ENCODE measurements at places on chromosomes 4 and X.

DNA sequence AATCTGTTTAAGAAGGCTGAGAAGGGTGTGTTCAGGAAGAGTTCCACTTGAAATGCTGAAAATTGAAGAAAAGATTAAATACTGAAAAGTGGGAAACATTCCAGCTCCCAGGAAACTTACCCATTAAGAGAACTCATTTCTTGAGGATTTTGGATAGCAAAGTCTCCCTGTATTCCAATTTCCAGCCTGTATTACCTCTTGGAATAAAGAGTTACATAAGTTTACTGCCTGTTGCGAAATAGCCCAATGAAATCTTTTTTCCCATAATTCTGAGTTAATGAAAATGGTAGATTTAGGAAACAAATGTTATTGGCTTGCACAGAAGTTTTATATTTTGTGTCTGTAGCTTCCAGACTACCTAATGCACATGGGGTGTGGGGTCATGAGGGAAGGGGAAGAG lies 12.0 kb downstream of the NHSL2 start:
- DNase-seq = no peak

DNA sequence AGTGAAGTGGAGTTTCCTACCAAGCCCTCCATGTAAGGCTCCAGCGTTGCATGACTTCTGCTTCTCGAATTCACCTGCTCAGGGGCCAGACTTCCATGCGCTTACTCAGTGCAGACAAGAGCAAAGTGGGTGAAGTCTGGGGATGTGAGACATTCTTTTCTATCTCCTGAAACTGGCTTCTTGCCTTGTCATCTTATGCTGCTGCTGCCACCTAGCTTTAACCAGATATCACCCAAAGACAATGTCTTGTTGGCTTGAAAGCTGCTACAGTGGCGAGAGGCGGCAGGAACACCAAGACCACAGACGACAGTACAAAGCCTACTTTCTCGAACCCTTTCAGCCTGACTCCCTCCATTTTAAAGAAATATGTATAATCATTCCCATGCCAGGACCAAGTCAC lies 103.6 kb upstream of the ADGRG2 start:
- DNase-seq = peak; percentile 0

GRCh38 chrX:16239211-16239610 lies 71.9 kb downstream of the MAGEB17 start:
- peak; percentile 94 for DNase-seq

GRCh38 chr4:122827879-122828601 lies 1.4 kb downstream of the FGF2 start:
- DNase-seq = peak; percentile 77

DNA sequence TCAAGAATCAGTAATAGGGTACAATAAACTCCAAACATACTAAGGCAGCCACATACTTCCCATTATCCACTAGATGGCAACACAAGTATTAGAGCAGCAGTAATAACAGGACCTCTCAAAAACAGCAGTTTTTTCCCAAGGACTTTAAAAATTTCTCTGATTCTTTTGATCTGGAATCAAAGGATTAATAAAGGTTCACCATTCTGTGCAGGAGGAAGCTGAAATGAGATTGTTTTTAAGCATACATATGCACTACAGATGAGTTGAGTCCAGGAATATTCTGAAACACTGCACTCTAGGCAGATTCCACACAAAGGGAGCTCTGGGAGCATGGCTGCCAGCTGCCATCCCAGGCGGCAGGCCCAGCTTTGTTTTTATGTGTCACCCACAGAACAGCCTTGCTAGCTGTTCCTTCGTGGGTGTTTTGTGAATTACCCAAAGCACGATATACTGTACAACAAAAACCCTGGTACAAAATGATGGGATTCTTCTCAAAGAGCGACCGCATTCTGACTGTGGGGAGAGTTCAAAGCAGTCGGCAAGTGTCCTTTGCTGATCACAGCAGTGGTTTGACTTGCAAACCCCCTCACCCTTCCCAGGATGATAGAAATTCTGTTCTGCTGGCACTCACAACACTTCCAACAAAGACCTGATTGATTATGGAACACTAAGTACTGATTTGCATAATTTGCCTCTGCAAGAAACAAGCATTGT lies 61.0 kb downstream of the STX18 start:
- peak; percentile 73 for DNase-seq

- DNase-seq = peak; percentile 17
Observed at GRCh38 chrX:96791559-96791958, 92.1 kb upstream of the RPA4 start.

DNA sequence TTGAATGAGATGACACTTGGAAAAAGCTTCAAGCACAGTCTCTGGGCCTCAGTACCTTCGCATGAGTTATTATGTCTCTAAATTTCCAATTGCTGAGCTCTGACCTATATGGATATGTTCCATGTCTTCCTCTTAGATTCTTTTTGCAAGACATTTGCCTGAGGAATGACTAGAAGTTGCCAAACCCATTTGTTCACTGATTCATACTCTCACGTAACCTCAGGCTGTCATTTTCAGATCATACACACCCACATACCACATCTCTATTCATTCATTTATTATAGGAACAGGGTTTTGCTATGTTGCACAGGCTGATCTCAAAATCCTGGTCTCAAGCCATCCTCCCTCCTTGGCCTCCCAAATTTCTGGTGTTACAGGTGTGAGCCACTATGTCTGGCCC lies 2137.1 kb upstream of the TENM3 start:
- DNase-seq = peak; percentile 9

GRCh38 chr4:8019396-8020365 lies 80.0 kb upstream of the AFAP1 start:
- DNase-seq = no peak

GRCh38 chrX:149837639-149838038 lies 43.3 kb upstream of the MAGEA8 start:
- peak; percentile 3 for DNase-seq

GRCh38 chrX:44989995-44990770 lies 117.2 kb downstream of the KDM6A start:
- no peak for DNase-seq

DNA sequence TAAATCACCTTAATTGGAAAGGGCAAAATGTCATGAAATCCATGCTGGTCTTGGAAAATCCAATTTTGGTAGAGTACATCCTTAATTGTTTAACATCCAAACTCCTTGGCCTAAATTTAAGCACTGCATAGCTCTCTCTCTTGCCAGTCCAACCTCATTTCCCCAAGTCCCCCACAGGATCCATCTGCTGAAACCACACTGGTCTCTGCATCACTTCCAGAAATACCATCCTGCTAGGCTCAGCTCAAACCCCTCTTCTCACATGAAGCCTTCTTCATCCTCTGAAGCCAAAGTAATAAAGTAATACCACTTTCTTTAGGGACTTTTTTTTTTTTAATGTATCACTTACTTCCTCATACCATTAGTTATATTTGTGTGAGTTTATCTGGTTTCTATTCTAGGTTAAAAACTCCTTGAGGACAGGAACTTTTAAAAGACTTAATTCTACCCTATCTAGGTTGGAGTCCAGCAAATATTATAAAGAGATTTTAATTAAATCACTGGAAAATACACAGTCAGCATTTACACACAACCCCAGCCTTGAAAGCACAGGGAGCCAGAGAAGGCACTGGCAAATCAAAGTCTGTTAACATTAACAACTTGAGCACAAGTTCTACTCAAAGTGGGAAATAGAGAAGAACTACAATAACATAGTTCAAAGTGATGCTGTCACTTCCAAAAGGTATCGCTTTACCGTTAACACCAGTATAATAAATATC lies 16.7 kb upstream of the KLF3 start:
- no peak for DNase-seq

GRCh38 chr4:107647591-107647990 lies 72.4 kb downstream of the PAPSS1 start:
- no peak for DNase-seq

GRCh38 chrX:133649651-133650050 lies 234.4 kb upstream of the GPC4 start:
- peak; percentile 30 for DNase-seq

DNA sequence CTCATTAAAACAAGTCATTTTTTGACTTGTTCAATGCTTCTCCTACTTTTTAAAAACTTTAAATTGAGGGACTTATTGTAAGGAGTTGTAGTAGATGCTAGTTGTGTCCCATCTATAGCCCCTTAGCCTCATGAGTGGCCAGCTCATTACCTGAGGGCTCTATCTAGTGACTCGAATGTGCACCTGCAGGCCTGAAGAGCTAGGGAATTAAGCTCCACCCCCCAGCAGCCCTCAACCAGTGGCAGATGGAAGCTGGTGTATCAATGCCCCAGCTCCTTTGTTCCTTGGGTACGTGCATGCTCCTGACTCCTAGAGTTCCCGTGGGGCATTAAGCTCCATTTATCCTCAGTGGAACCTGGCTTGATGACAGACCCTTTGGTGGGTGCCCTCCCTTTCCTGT lies 146.7 kb upstream of the FAM9B start:
- DNase-seq = no peak

- DNase-seq = no peak
Observed at GRCh38 chr4:5164221-5164912, 113.1 kb downstream of the STK32B start.

GRCh38 chr4:88008743-88009171 lies 1.3 kb downstream of the PKD2 start:
- peak; percentile 58 for DNase-seq

DNA sequence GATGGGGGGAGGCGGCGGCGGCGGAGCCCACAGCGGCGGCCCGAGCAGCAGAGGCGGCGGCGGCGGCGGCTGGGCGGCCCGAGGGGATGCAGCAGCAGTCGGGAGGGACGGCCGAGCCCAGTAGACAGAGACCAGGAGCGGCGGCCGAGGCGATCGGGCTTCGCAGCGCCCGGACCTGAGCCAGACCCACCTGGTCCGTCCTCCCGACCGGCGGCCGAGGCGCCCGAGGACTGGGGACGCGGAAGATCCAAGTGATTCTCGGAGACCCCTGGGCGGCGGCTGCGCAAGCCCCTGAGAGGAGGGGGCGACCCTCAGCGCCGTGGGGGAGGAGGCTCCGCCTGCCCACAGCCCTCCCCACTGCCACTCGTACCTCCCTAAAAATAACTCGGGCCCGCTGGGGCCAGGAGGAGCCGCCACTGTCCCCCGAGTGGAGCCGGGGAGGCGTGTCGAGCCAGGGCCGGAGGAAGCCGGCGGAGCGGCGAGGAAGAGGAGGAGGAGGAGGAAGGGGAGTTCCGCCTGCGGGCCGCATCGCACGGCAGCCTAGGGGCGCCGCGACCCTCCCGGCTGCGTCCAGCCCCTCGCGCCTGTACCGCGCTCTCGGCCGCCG lies 608 bp downstream of the RAPGEF2 start:
- no peak for DNase-seq

DNA sequence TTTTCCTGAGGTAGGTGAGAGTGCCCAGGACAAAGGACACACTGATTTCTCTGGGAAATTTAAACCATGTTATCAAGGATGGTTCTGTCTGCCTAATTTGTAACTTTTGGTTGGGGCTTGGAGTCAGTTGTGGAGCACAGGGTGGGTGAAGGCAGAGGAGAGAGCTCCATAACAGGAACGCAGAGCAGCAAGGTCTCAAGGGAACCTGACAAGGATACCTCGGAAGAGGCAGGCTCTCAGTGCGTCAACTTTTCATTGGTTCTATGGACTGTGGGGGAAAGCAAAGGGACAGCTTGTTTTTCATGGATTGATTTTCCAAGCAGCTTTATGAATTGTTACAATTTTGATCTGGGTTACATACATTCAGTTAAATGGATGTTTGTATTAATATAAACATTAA lies 110.4 kb downstream of the SLIT2 start:
- DNase-seq = no peak

GRCh38 chr4:3514806-3515501 lies 17.3 kb downstream of the LRPAP1 start:
- no peak for DNase-seq

GRCh38 chr4:65170768-65171514 lies 499.3 kb downstream of the EPHA5 start:
- peak; percentile 11 for DNase-seq

GRCh38 chrX:13605611-13606010 lies 36.2 kb downstream of the EGFL6 start:
- peak; percentile 18 for DNase-seq

DNA sequence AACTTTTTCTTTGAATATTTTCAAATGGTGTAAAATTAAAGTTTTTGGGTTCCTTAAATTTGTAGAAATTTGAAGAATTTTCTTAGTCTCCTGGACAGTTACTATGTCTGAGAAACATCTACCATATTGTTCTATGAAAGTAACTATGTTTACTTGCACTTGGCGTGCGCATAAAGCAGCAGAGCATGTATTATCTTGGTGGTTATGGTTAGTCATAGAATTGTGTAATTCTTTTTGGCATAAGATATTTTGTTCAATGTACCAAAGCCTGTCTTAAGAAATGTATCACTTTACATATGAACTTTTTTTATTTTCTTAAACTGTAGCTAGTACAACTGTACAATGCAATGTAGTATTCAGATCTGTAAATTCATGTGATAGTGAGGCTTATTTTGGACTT lies 49.2 kb downstream of the CDS1 start:
- peak; percentile 47 for DNase-seq

DNA sequence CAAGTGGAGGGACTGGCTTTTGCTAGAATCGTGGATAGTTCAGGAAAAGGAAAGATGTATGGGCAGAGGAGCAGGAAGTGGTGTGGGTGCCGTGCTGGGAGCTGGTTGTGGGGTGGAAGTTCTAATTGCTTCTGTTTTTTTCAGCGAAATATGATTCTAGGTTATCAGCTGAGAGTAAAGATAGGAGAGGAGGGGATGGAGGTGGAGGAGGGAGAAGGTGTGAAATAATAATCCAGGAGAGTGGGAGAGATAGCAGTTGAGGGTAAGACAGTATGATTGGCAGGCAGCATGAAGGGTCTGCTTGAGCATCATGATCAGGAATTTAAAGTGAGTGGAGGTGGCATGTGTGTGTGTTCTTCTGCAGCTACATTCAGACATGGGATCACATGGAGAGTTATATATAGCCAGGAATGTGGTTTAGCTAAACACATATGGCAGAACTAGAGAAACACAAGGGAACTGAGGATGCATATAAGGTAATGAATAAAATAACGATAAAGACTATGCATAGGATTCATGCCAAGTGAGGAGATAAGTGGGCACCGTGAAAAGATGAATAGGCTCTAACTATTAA lies 133.7 kb downstream of the ANK2 start:
- no peak for DNase-seq

DNA sequence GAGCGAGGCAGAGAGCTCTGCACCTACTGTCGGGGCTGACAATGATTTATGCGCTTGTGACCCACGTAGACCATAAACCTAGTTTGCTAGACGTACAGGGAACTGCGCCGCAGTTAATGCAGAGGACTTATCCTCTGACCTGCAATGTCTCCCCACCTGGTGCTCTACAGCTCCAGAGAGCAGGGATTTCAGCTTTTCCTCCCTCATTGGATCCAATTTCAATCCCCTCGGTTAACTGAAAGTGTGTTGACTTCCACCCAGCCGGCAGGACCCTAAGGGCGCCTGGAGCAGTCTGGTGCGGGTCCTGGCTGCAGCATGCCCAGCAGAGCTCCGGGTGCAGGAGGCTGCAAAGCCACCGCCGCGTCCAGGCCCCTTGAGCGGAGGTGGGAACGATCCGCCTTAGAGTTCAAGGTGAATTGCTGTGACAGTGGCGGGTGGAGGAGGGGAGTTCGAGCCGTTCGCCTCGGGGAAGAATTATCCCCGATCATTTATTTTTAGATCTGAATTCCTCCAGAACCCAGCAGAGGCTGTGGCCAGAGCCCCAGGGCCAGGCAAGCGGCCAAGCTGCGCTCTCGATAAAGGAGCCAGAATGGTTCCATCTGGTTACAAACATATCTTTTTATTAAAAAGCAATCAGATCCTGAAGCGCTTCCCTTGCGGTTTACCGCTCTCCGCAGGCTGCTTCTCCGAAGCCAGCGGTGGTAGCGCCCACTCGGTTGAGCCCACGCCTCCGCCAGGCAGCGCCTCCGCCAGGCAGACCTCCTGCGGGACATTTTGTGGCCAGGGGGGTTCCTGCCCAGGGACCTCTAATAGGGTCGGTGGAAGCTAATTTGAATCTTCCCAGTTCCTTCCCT lies 66.0 kb downstream of the FBXO8 start:
- DNase-seq = peak; percentile 71

- no peak for DNase-seq
Observed at GRCh38 chrX:23389196-23389792, 54.6 kb downstream of the PTCHD1 start.

All from astrocyte of the hippocampus (primary cell).